ENCODE measurements at places on chromosomes 11 and 22.

DNA sequence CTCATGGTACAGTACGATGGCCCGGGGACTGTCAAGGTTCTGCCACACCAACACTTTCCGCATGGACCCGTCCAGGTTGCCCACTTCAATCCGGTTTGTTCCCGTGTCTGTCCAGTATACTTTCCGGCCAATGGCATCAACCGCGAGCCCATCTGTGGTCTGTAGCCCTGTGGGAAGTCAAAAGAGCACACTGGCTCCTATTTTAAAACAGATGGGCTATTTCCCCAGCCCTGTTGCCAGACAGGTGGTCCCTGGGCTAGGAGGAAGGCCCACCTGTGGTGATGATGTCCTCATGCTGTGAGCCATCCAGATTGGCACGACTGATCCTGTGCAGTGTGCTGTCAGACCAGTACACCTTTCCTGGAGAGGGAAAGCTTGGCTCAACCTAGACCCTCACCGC, 30.4 kb upstream of the CKAP5 start:
- DNase-seq: no peak

DNA sequence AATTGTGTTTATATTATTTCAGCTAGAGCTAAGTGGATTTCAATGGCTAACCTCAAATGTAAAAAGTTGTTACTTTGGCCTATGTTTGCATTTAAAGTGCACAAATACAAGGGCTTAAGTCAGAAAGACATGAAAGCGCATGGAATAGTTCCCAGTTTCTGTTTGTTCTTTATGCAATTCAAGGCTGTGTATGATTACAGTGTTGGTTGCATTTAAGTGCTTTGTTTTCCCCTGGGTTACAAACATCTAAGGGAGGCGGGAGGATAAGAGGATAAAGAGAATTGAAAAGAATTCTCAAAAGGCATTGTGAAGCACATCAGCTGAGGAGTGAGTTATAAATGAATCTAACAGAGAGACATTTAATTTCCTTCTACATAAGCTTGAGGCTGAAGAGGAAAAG, 453.4 kb downstream of the NTM start:
- DNase-seq: no peak

DNA sequence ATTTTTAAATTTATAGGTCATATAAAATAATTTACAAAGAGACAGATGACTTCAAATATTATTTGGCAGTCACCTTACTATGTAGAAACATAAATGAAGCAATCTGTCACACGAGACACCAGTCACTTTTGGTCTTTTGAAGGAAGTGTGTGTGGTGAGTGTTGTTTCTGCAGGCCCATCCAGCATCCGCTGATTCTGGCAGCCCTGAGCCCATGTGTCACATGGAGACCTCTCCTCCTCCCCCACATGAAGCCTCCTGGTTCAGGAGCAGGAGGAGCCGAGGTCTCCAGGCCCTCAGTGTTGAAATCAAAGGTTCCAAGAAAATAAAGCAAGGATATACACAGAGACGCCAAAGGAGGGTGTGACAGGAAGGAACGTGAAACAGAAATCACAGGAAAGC, 60.1 kb downstream of the ARFGAP3 start:
- DNase-seq: no peak

GRCh38 chr22:25174888-25175411, 24.7 kb upstream of the CRYBB3 start:
- DNase-seq: no peak

GRCh38 chr22:35317680-35318290, 18.1 kb downstream of the TOM1 start:
- no peak for DNase-seq

- DNase-seq: no peak
Measured at GRCh38 chr22:47550524-47551430, 788.3 kb downstream of the TBC1D22A start.

GRCh38 chr22:27110665-27111451, 453.5 kb downstream of the MIAT start:
- DNase-seq: no peak

DNA sequence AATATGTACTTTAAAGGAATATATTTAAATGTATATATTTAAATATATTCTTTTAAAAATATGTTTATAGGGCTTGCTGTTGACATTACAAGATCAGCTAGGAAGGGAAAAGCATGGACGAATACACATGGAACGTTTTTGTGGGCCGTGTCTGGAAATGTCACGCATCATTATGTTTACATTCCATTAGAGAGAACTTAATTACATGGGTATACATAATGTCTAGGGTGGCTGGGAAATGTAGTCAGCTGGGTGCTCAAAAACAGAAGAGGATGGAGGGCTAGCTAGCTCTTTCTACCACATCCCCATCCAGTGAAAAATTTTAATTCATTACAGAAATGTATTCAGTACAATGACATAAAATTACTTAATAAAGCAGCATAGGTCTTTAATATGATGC, 371.2 kb downstream of the DYNC2H1 start:
- no peak for DNase-seq

GRCh38 chr11:96134602-96135001, 208.4 kb downstream of the MAML2 start:
- DNase-seq: no peak

- DNase-seq: no peak
Measured at GRCh38 chr22:49622241-49623105, 205.2 kb downstream of the BRD1 start.

DNA sequence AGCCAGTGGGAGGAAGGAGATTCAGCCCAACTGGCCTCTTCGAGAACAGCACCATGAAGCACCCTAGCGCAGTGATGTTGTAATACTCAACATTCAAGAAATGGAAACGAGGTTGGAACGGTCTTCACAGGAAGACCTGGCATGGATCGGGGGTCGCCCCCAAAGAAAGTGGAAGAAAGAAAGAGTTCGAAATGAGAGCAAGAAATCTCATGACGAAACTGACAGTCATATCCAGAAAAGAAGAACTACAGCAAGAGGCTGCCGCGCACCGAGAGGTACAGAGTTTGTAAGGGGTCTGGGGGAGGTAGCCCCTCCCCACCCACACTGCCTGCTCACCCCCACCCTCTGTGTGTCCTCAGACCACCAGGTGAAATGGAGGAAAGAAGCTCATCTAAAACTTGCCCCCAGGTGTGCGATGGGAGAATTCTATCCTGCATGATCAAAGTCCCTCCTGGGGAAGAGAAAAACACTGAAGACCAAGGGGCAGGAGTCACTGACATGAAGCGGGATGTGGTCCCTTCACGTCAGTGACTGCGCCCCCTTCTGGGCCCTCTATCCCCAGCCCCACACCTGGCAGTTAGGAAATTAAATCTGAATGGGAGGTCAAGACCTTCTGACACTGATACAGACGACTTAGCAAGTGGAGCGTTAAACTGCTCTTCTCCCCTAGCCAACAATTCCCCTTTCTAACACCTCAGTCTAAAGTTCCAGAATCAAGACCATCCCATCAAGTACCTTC, 52.9 kb upstream of the SPATA19 start:
- DNase-seq: no peak

DNA sequence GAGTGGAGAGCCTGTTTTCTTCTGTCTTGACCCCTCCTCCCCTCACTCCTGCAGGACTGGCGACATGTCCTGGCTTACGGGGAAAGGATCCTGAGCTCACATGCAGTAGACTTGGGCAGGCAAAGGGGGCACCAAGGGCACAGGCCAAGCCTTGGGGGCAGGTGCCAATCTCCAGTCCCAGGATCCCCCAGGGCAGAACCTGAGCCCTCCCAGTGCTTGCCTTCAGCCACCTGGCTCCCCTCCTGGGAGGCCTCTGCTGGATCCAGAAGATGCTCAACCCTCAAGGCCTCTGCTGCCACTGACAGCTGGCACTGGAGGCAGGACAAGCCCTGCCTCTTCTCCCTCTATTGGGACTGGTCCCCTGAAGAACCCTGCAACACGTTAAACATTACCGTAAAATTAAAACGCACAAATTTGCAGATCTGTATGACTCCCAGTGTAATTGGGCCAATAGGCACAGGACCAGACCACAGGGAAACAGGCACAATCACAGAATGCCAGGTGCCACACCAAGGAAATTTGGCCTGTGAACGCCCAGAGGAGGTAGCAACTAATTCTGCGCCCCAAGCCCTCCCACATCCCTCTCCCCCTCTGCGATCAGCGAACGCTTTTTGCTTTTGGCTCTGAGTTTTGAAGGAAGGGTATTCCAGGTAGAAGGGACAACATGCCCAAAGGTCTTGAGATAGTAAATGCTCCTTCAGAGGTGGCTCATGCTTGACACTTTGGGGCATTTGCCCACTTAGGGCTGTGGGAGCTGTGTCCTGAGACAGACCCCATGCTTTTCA, 967 bp upstream of the LZTR1 start:
- no peak for DNase-seq

- DNase-seq: no peak
Measured at GRCh38 chr22:29215012-29215860, 9.5 kb downstream of the EMID1 start.

DNA sequence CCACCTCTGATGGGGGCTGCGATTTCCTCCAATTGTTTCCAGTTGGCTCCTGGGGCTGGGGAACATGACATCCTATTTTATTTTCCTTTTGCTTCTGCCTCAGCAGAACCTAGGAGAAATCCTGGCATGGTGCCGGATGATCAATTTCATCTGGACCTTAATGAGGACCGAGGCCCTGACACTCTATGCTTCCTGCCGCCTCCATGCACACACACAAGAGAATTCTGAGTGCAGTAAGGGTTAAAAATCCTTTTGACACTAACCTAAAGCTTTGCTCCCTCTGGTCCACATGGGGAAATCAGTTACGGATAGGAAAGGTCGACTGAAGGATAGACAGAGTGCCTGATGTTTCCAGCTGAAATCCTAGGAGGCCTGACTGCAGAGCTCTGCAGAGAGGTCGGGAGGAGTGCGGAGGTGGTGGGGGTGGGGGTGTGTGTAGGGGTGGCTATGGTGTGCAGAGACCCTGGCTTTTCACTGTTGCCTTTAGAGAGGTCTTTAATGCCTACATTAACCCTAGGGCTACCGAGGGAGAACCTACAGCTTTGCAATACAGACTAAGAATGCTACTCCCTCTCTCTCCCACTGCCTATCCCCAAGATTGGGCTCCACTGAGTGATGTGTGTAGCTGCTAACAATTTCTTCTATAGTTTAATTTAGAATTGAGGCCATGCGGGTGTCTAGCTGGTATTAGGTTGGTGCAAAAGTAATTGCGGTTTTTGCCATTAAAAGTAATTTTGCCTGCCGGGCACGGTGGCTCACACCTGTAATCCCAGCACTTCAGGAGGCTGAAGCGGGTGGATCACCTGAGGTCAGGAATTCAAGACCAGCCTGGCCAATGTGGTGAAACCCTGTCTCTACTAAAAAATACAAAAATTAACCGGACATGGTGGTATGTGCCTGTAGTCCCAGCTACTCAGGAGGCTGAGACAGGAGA, 53.6 kb upstream of the INCENP start:
- no peak for DNase-seq

- no peak for DNase-seq
Measured at GRCh38 chr11:118353084-118353710, 6.2 kb upstream of the UBE4A start.

- no peak for DNase-seq
Measured at GRCh38 chr22:45425531-45426265, 12.2 kb downstream of the RIBC2 start.

DNA sequence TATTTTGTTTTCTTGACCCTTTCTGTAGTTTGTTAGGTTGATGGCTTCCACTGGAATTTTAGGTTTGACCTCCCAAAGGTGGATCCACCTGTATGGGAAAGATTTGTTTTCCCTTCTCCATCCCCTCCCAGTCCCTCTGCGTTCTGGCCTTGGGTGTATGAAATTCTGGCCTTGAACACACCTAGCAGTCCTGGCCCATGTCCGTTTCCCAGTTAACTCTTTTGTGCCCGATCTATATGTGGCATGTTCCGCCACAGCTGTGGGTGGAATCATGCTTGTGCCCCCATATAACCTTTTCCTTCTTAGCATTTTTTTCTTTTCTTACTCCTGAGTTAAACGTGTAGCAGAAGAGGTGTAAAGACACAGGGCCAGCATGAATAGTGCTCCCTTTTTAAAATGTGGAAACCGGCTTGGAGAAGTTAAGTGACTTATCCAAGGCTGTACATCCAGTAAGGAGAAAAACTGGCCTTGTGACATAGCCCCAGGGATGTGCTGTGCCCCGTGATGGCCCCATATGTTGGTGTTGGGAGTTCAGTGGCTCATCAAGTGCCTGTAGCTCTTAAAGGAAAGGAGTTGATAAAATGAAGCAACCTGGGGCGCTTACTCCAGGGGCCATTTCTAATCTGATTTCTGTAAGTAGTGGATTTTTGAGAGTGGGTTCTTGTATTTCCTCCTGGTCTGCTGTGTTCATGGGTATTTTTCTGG, 39.3 kb downstream of the ZNRF3 start:
- DNase-seq: no peak

DNA sequence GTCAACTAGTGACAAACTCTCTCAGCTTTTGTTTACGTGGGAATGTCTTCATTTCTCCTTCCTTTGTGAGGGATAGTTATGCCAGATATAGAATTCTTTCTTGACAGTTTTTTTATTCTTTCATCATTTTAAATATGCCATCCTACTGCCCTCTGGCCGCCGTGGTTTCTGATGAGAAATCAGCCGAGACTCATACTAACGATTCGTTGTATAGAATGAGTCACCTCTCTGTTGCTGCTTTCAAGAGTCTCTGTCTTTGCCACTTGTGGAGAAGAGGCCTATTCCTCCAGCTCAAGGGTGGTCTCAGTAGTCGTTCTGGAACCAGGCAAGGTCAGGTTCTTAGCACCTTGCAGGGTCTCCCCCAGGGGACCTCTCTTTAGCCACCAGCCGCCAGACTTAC, 8.0 kb downstream of the MYO7A start:
- DNase-seq: no peak

DNA sequence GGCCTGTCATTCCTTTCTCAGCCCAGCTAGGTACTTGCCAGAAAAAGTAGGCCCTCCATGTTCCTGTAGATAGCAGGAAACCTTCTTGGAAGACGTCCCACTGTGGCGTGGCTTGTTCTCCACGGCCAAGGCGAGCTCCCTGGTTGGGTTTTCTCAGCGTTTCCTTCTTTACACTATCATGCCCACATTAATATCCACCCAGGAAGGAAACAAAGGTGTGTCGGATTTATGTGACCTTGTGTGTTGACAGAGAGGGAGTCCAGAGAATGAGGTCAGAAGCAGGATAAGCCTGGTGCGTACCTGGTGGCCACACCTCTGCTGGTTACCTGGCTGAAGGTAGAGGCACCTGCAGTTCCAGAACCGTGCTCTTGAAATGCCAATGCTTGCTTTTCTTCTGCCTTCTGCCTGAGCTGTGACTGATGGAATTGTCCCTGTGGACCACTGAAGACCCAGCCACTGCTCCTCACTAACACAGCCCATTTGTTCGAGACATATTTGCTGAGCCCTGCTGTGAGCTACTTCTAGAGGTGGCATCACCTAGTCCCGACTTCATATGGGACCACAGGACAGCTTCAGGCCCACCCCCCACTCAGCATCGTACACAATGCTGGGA, 7.9 kb downstream of the ASPHD2 start:
- no peak for DNase-seq
